NCI-H774 (cell line): ENCODE measurements at places on chromosomes 3 and 15.

GRCh38 chr3:128313071-128313725 is 153.5 kb downstream of the DNAJB8 start:
- no peak for DNase-seq

DNA sequence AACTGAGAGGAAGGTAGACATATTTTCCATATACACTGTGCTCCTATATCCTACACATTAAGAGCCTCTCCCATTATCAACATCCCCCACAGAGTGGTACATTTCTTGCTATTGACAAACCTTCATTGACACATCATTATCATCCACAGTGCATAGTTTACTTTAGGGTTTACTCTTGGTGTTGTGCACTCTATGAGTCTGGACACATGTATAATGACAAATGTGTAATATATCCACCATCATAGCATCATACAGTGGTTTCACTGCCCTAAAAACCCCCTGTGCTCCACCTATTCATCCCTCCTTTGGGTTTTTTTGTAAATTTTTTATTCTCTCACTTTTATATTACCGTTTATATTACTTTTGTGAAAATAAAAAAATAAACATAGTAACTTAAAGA is 22.2 kb upstream of the CLDN18 start:
- peak; percentile 9 for DNase-seq

GRCh38 chr3:148884261-148884660 is 19.2 kb downstream of the CPA3 start:
- no peak for DNase-seq

- DNase-seq: no peak
These were observed 4.5 kb downstream of the EOGT start for GRCh38 chr3:69008980-69009379.

GRCh38 chr15:50880651-50881114 is 27.8 kb upstream of the AP4E1 start:
- no peak for DNase-seq

DNA sequence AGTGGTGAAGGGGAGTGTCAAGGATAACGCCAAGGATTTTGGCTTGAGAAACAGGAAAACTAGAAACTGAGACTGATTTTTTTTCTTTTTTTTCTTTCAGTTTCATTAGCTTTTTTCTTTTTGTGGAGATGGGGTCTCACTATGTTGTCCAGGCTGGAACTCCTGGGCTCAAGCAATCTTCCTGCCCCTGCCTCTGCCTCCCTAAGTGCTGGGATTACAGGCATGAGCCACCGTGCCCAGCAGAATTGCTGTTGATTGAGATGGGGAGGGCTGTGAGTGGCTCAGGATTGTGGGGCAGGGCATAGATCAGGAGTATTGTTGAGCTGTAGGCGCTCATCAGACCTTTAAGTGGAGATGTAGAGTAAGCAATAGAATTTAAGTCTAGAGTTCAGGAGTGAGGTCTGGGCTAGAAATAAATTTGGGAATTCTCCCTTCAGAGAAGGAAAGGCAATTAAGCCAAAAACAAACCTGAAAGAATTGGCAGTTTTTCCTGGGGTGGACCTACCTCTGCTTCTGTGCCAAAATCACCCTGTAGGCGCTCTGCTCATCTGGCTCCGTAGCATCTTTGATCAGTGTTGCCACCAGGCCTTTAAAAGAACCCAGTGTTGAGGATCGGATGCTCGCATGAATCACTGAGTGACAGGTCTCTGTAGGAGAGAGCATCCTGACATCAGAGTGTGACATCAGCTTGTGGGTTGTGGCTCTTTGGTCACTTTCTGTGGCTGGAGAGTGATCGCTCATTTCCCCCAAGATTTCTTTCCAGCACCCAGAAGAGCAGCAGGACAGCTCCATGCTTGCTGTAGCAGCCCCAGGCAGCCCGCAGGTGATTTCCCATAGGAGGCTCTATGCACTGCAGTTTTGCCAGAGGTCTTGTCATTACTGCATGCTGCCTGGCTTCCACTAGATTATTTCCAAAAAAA is 15.8 kb downstream of the ABHD17C start:
- DNase-seq: no peak

GRCh38 chr3:133821767-133822638 is 16.4 kb downstream of the SRPRB start:
- DNase-seq: peak; percentile 20

GRCh38 chr3:1616744-1617143 is 481.9 kb upstream of the CNTN4 start:
- DNase-seq: no peak

DNA sequence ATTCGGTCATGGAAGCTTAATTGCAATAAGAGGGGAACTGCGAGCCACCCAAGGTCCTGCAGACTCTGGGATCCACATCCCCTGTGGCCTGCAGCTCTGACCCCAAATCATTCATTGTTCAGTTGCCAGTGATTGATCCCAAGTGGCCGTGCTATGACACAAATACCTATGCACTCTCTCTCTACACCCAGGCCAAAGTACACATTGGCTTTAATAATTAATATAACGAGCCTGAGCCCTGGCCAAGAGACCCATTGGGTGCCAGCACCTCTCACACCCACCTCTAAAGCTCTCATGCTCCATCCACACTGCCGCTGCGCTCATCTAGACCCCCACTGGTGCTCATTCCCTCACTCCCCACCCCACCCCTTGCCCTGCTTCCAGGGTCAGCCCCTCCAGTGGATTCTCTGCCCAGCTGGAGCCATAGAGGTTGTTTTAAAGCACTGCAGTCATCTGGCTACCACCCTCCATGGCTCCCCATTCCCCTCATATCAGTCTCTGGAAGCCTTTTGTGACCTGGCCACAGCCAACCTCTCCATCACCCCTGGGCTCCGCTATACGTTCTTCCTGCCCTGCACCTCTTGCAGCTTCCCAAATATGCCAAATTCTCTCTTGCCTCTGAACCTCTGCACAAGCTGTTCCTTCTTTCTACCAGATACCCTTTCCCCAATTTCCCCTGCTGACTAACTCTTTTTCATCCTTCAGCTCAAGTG is 37.7 kb upstream of the SLC6A6 start:
- no peak for DNase-seq

GRCh38 chr15:90266485-90266884 is 1.0 kb downstream of the NGRN start:
- no peak for DNase-seq

DNA sequence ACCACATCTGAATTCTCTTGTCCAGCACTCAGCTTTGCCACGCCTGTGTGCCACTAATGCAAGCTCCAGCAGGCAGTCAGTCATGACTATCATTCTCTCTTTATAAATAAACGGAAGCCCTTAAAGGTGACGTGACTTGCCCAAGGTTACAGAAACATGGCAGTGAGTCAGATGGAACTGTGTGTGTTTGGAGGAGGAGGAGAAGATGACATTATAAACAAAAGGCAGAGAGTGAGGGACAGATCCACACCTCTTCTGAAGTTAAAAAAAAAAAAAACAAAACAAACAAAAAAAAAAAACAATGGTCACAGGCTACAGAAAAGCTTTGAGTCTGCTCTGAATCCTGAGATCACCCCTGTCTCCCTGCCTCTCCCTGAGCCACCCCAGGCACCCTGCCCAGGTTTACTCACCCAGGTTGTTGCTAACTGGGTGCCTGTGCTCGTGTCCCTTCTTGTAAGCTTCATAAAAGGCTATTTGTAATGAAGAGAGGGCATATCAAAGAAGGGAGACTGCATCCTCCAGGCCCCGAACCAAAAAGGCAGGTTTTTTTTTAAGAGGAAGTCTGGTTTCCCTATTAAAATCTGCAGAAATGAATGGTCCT is 119.7 kb upstream of the PHLDB2 start:
- no peak for DNase-seq

DNA sequence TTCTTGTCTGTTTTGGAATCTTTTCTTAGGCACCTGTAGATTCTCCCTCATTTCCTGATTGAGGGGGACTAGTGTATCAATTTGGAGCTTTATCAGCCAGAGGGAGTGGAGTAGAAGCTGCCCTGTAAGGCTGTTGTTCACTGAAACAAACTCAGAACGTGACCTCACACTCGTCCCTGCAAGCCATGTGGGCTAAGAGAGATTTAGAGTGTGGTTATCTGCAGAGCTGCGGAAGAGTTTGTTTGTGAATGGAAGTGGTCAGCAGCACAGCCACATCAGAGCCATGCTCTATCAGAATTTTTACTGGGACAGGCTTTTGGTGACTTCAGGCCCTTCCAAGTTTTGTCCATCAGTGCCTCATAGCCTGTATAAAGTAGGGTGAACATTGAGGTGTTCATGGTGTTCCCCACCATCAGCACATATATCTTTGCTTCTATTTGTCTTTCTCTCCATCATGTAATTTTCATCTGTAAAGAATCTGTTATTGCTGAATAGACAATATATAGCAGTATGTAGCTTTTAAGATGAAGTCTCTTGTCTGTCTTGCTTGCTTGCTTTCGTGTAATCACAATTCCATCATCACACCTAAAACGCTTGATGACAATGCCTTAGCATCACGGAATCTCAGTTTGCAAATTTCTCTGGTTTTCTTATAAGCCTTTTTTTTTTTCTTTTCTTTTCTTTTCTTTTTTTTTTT is 37.0 kb downstream of the LARS2 start:
- DNase-seq: no peak

DNA sequence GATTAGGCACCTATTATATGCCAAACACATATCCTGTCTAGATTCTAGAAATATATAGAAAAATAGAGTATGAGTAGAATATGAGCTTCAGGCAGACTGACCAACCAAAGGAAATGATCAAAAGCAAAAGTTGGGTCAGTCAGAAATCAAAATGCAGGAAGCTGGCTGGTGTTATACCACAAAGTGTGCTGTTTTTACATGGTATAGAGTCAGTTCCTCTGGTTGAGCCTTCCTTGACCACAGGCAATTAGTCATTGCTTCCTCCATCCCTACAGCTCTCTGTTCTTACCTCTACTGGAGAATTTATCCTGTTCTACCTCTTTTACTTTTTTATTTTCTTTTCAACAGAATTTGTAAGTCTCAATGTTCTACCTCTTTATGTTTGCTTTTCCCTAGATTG is 149.8 kb downstream of the TMCO5A start:
- no peak for DNase-seq

- DNase-seq: no peak
These were observed 975.3 kb upstream of the GBE1 start for GRCh38 chr3:82736696-82737277.

- no peak for DNase-seq
These were observed 259.1 kb upstream of the TPM1 start for GRCh38 chr15:62783303-62783957.

DNA sequence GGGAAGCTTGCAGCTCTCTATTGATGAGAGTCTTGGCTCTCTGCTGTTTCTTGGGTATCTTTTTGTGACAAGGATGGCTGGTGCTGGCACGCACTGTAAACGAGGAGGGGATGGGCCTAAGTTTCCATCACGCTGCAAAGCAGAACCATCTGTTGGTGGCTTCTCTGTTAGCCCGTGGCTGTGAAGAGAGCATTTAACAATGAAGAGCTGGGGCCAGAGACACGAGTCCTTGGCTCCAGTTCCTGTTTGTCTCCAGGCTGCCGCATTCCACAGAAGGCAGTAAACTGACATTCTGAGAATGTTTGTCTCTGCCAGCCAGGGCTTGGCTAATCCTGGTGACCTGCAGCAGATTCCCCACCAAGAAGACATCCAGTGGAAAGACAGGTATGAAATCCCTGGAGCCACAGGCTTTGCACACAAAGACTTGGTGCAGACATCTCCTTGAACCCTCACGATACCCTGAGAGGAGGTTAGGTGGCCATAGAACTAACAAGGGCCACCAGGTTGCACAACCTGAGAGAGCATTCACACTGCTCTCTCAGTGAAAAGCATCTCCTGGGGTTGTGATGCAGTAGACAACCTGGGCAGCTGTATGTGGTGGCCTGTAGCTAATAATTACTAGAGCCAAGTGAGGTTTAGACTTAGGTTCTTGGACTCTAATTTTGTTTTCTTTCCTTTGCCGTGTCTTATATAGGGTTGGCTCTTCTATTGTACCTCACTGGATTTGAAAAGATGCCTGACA is 130.9 kb downstream of the ASB7 start:
- DNase-seq: no peak

GRCh38 chr3:189267981-189268613 is 96.3 kb downstream of the TPRG1 start:
- DNase-seq: no peak

GRCh38 chr15:90143166-90143655 is 40.9 kb upstream of the IDH2 start:
- peak; percentile 39 for DNase-seq

DNA sequence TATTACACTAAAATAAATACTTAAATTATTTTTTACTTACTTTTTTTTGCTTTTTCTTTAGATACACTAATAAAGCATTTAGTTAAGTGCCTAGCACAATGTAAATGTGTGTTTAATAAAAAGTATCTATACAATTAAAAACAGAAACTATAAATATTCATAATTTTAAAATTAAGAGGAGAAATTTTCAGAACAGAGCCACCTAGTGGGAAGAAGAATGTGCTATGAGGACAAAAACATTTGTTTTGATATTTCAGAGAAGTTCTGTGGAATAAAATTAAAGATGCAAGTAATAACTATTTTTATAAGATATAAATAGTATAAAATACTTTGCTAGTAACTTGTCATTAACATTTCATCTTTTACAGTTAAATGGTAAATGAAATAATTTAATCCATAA is 33.6 kb upstream of the PLSCR5 start:
- DNase-seq: no peak

GRCh38 chr3:183868796-183869195 is 15.9 kb downstream of the PARL start:
- DNase-seq: no peak

GRCh38 chr15:89912674-89913396 is at the start of gene ARPIN:
Gene ARPIN, minus strand, starts transcription at chr15:89912952. Its CDS starts 117 bp downstream, at chr15:89912835.
- peak; percentile 30 for DNase-seq

GRCh38 chr3:63896332-63897030 is 15.7 kb downstream of the SCAANT1 start:
- DNase-seq: no peak

- peak; percentile 80 for DNase-seq
These were observed 35.6 kb upstream of the PRR23E start for GRCh38 chr3:127157171-127157828.

- DNase-seq: no peak
These were observed 65.6 kb downstream of the SLC6A6 start for GRCh38 chr3:14467814-14468620.

GRCh38 chr3:81650187-81650586 is 111.3 kb downstream of the GBE1 start:
- DNase-seq: no peak

DNA sequence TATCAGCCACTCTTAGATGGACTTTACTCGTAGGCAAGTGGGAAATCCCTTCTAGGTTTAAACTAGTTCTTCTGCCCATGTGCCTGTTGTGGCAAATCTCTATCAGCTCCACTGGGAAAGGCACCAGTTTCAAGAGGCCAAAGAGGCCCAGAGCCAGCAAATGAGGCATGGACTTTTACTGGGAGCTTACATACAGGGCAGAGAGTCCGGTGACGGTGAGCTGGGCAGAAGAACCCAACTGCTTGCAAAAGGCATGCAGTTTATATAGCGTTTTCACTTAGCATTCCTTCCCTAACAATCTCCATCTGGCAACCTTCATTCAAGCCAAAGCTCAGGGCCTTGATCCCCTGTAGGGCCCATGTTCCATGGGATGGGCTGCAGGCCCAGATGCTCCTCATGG is 93.0 kb upstream of the C3orf80 start:
- no peak for DNase-seq

DNA sequence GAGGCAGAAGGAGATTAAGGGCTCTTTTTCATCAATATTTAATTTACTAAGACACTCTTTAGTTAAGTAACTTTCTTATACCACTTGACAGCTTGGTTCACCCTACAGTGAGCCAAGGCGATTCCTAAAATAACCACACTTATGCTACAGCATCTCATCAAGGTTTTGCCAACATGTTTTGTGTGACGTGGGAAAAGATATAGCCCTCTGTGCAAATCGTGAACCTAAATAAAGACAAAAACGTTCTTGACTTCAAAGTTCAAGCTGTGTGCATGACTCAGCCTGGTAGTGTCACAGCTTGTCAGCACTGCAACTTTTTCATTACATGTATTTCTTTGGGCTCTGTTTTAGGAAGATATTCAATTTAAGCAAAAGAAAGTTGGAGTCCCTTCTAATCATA is 297.0 kb upstream of the EPHA3 start:
- no peak for DNase-seq
